B cell (primary cell): ENCODE measurements at places on chromosomes 3 and 15.
A peak's percentile ranks its signal among the peaks of the same experiment; 100 is the strongest.

DNA sequence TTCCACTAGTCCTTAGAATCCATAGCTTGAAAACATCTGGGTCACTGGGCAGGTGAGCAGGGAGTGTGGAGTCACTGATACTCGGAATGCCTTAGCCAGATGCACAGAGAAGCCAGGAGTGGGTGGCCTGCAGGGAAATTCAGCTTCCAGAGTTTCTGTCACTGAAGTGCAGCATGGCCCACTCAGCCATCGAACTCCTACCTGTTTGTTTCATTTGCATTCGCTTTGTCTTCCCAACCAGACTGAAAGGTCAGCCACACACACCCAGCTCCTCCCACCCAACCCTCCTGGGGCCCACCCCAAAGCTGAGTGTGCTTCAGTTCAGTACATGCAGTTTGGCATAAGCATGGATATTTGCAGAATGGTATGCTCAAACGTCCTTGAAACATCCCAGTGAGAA, 124.5 kb upstream of the ATP10A start:
- no peak for DNase-seq

GRCh38 chr3:140117096-140117526, 182.1 kb downstream of the CLSTN2 start:
- DNase-seq = no peak

DNA sequence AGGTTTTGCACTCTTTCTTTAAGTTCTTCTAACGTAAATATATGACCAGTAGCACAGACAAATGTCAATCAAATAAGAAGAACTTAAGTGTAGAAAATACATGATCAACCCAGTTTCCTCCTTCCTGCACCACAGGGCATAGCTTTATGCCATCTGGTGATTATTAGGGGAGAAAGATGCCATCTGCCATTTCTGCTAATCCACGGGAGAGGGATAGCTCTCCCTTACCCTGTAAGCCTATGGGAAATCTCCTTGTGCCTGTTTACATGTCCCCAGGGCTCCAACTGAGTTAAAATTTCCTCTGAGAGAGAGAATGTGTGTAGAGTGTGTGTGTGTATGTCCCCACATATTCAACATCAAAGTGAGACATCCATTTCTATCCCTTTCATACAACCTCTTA, 135.9 kb downstream of the RSL24D1 start:
- no peak for DNase-seq

GRCh38 chr3:76585794-76586392, 454.0 kb upstream of the ROBO2 start:
- DNase-seq = no peak

- no peak for DNase-seq
Observed at GRCh38 chr3:193974191-193974652, 161.7 kb upstream of the HES1 start.

GRCh38 chr3:187740421-187741399, 4.6 kb downstream of the BCL6 start:
- DNase-seq = peak; percentile 83

DNA sequence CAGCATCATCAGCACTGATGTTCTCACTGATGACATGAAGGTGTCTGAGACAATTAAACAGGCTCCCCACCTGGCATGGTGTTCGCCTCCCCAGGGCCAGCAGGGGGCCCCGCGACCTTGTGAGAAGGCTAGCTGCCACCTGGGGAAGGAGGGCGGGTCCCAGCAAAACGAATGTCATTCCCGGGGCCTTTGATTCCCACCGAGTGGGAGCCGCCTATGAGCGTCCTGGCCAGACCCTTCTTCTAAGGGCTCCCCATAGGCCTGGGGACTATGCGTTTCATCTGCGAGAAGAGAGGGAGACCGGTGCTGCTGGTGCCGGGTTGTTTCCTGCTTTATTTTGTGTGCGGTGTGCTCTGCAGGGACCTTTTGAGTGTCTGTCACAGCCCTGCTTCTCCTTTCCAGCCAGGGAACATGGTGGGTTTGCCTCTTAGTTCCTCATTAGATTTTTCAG, 20.5 kb upstream of the MINDY4B start:
- peak; percentile 54 for DNase-seq

GRCh38 chr15:92696096-92696495, 40.5 kb upstream of the FAM174B start:
- DNase-seq = no peak

DNA sequence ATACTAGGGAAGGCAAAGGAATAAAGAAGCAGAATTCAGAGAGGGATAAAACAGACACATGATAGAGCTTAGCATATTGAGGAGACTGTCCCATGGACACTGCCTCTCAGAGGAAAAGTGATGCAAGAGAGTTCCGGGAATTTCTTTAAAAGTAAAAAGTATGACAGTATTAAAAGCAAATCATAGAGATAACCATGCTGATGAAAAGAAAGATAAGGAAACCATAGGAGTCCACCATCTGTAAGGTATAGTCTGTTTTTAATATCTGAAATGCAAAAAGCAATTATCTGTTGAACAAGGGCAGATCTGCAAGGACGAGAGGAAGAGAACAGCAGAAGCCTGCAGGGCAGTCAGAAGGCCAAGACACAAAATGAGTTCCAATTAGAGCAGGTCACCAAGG, 495.9 kb upstream of the GOLIM4 start:
- no peak for DNase-seq

DNA sequence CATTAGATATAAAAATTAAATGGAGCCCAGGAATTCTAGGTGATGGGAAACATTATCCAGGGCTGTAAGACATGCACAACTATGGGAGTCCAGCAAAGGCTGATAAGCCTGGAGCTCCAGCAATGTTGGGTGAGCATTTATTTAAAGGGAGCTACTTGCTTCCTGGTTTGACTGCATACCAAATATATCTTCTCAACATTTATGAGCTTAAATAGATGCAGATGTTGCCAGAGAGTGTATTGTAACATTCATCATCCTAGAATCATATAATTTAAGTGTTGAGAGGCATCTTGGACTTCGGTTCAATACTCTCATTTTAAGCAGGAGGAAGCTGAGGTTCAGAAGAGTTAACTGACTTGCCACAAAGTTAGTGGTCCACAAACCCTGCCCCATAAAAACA, 12.2 kb upstream of the POLR2M start:
- DNase-seq = no peak

GRCh38 chr15:39084674-39085530, 496.0 kb upstream of the THBS1 start:
- no peak for DNase-seq

DNA sequence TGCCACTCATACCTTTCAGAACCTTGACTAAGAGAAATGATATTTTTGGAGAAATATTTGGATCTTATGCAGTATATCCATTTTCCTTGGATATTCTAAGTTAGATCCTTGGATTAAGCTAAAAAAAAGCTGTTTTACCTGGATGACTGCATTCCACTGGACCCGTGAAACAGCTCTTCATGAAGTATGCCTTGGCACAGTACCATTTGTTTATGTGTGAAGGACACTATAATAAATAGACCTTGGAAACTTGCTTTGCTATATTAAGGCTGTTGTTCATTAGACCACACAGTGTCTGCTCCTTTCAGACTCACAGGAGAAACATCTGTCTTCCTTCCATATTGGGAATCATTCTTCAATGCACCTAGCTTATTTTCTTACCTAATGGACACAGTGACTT, 651.0 kb upstream of the TGFBR2 start:
- no peak for DNase-seq

DNA sequence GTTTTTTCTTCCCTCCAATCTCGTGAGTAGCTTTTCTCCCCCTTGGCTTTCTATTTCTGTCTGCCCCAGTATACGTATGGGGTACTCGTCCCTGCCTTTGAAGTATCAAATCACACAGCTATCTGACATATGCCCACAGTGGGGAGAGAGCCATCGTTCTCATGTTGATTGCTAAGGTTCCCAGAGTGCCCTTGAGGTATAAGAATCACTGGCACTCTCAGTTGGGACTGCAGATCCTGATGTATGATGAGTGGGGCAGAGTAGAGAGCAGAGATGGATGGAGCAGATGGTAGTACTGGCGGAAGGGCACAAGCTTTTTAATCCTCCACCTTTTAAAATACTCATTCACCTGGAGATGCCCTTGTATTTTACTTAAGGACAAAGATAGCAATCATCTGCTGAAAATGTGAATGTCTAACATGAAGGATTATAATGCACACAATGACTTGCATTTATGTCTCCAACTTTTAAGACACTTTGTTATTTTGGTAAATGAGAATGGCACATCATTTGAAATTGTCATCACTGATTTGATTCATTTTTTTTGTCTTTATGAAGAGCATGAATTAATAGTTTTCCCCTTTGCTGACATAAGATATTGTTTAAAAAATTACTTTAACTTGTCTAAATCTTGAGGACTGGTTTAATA, 239.6 kb downstream of the NR1D2 start:
- no peak for DNase-seq

DNA sequence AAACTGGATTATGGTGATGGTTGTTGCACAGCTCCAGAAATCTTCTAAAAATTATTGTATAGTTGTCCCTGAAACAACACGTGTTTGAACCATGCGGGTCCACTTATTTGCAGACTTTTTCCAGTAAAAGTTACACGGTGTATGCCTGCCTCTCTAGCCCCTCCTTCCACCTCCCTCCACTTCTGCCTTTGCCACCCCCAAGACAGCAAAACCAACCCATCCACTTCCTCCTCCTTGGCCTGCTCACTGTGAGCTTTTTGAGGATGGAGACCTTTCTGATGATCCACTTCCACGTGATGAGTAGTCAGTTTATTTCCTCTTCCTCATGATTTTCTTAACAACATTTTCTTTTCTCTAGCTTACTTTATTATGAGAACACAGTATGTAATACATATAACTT, 5.4 kb downstream of the CYFIP1 start:
- DNase-seq = no peak

DNA sequence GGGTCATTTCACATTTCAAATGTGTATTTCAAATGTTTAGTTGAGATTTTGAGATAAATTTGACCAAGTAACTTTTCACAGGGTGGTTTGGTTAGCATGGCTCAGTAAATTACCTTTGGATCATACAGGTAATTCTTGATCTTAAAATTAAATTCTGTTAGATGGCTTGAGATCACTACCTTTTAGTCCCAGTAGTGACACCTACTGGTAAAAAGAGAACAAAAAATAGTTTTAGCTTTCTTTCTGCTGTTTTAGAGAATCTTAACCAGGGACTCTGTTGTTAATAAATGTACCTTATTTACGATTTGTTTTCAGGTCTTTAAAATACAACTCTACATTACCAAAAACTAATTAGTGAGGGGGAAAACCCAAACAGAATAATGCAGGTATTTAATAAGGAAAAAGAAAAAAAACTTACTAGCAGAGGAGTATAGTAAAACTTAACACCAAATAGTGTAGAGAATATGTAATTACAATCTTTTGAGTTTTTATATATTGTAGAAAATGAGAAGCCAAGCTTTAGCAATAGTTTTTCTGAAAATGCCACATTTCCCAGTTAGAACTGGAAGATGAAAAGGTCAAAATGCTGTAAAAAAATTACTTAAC, 620.3 kb upstream of the AGTR1 start:
- DNase-seq = no peak

DNA sequence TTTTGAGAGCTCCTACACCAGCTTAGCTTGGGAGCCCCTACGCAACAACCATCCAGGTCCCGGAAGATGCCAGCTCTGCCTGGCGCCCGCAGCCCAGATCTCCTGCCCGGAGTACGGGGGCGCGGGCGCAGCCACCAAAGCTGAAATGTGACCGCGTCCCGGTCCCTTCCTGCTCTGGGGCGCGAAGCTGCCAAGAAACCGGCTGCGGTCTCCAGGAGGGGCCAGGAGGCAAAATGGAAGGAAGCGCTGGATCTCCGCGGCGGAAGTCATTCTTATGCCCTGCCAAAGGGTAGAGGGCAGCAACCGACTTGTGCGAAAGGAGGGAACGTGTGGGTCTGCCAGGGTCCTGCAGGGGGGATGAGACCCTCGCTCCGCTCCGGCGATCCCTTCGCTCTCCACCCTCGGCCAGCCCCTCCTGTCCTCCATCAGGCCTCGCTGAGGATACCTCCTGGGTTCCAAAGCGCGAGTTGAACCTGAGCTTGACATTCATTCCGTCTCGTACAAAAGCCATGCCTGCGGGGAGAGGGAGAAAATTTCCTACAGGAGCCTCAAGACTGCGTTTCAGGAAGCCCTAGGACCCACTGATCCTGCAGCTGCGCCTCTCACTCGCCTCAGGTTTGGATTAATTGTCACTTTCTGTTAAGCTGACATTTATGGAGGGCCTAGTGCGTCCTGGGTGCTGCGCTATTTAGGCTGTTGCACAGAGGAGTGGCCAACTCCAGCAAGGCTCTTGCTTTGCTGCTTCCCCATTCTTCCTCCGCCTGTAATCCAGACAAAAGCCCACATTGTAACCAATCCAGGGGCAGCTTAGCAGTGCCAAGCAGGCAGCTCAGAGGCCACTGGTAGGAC, 98.3 kb upstream of the VGLL3 start:
- DNase-seq = peak; percentile 9

DNA sequence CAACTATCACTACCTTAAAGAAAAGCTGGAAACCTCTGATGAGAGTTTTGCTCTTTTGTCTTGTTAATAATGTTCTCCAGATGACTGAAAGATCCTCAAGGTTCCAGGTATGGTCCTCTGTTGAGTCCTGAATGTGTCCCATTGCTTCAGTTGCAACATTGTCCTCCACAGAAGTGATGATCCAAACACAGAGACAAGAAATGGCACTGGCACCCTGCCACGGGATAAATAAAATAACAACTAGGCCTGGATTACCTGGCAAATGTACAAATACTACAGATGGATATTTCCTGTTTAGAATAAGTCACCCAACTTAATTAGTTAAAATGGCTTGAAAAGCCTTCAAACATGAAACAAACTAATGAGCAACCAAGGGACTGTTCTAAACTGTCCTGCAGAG, 58.3 kb downstream of the EIF3J start:
- no peak for DNase-seq

DNA sequence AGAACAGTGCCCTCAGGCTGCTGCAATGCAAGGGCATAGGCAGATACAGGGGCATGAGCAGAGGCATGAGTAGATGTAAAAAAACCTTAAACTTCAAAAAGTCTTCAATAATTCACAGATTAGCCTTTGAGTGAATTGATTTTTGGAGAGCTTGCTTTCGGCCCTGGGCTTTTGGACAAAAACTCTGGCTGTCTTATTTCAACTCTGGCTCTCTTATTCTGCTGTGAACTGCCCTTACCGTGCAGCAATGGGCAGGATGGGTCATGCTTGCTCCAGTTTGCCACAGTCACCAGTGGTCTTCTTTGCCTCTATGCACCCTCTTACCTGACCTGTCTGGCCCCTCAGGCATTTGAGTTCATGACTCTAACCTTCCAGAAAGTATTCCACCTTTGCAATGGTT, 555.7 kb downstream of the MAGI1 start:
- no peak for DNase-seq

DNA sequence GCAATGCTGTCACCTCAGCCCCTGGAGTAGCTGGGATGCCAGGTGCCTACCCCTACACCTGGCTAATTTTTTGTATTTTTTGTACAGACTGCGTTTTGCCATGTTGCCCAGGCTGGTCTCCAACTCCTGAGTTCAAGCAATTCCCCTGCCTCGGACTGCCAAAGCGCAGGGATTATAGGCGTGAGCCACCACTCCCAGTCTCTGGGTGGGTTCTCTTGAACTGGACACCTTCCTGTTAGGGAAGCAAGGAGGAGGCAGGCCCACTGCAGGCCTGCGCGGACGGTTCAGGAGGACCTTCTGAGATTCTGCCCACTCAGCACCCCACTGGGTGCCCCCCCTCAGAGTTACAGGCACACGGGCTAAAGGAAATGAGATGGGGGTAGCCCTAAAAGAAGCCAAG, 73.8 kb upstream of the HERC1 start:
- DNase-seq = no peak
